ENCODE measurements at places on chromosomes 6 and 20.

- DNase-seq: no peak
Measured at GRCh38 chr6:148760568-148761526, 14.0 kb downstream of the UST start.

- no peak for DNase-seq
Measured at GRCh38 chr20:36856195-36856594, 19.7 kb upstream of the TLDC2 start.

GRCh38 chr6:36605560-36606391, 11.6 kb downstream of the SRSF3 start:
- no peak for DNase-seq

DNA sequence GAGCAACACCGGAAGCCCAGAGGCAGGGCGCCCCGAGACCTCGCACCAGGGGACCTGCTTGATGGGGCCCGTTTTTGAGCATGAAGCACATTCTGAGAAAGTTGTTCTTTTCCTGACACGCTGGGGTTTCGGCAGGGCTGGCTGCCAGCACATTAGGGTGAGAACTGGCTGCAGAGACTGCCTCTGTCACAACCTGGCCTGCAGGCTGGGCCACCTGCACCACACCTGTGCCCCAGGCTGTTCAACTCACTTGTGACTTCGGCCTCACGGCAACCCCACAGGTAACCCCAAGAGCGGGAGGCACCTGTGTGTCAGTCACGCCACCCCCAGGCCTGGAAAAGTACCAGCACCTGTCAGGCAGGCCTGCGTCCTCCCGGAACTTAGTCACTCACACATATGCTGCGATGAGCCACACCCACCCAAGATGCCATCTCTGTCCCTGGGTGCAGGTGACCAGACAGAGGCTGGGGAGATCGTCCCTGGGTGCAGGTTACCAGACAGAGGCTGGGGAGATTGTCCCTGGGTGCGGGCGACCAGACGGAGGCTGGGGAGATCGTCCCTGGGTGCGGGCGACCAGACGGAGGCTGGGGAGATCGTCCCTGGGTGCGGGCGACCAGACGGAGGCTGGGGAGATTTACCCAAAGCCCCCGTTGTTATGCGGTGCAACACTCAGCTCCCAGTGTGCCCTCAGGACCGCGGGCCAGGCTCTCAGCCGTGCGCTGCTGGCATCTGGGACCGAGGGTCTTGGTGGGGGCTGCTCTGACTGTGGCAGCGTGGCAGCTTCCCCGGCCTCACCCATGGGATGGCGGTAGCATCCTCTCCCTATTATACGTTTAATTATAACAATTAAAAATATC, 82.5 kb upstream of the BHLHE23 start:
- no peak for DNase-seq

DNA sequence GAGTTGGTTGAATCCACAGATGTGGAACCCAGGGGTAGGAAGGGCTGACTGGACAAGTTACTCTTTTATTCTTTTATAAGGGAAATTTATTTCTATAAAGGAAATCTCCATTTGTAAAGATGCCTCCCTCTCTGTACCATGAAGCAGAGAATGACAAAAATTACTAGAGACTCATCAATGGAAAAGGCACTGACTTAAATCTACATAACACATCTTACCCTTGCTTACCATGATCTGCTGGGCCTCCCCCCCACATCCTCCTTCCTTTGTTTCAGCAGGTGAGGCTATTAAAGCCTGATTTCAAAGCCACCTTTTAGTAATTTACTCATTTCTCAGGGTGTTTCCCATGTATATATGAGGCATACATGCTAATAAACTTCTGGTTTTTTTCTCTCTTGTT, 130.2 kb upstream of the HDDC2 start:
- DNase-seq: no peak

GRCh38 chr6:71527886-71528285, 239.3 kb downstream of the OGFRL1 start:
- DNase-seq: no peak

DNA sequence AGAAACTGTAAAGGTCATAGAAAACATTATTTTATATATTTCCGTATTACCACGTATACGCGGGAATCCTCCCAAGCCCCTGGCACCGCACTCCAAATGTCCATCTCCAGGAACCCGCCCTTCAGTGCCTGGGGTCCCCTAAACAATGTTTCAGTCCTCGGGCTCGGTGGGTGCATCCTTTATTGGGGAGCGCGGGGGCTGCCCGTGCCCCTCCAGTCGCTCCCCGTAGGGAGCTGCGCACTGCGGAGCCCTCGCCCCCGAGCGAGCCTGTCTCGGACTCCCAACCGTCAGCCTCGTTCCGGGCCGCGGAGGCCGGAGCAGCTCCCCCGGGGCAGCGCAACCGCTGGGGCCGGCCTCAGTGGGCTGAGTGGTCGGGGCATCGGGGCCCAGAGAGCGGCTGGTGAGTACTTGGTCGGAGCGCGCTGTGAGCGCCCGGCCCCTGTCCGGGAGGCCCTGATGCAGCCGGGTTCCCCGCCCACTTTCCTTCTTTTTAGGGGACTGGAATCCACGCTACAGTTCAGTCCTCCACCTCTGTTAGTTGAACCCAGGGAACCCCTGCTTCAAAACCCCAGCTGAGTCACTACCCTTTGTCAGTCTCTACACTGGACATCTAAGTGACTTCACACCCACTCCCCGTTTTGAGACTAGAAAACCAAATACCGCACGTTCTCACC, at the start of gene DNAH8:
TSS of gene DNAH8 (plus strand) at position 296 of the 674 bp plus-strand sequence. CDS start 7,499 bp downstream, outside the sequence.
- no peak for DNase-seq

GRCh38 chr6:32152769-32153563, 975 bp upstream of the PPT2 start:
- DNase-seq: no peak

GRCh38 chr6:4084444-4085331, 5.8 kb upstream of the FAM217A start:
- no peak for DNase-seq

DNA sequence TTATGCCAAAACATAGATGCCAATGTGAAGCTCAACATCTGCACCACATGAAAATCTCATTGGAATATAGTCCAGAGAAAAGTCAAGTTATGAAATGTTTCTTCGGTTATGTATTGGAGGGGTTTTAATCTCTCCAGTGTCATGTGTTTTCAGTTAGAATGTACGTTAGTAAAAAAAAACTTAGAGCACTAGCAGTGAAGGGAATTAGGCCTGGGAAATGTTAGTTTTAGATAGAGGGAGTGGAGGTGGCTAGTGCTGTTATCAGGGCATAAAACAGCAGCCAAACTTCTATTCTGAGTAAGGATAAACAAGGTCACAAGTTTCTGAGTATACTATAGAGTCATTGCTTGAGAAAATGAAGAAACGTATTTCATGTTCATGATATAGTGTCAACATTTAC, 42.9 kb downstream of the HDGFL1 start:
- no peak for DNase-seq

- no peak for DNase-seq
Measured at GRCh38 chr6:136773473-136773796, 18.8 kb downstream of the MAP3K5 start.

DNA sequence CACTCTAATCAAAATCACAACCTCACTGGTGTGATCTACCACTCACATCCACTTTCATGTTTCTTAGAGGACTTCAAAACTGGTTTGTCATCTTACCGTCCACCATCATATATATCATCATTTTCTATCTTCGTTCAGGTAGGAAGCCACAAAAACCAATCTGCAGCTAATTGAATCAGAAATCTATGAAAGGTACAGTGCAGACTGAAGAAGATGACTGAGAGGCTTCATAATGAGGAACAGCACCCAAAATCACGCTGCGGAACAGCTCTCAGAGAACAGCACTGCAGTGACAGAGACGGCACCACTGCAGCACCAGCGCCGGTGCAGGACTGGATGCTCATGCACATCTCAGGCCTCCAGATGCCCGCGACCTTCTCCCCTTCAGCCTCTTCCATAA, 13.0 kb downstream of the GMDS start:
- DNase-seq: no peak

GRCh38 chr20:5748246-5748645, 2.0 kb upstream of the SHLD1 start:
- no peak for DNase-seq

DNA sequence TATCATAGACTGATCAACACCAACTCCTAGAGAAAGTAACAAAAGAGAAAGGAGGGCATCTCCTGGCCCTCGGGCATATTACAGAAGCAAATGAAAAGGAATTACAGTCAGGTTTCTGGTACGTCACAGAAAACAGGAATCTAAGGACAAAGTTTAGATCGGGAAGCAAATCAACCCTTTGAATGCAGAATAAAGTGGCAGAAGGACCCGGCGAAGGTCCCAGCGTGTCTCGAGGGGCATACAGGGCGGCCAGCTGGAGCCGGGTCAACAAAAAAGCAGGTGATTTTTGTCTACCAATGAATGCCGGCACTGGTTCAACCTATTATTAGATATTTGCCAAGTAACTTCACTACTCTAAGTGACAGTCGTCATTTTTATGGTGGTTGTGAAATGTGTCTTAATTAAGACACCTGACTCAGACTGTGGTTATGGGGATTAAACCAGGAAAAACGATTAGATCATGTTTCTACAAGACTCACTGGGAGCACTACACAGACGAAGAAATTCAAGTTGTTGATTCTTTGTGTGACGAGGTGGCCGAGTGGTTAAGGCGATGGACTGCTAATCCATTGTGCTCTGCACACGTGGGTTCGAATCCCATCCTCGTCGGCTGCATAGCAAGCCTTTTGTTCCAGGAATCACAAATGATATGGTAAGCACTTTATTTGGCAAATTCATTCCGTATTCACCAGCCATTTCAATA, 12.4 kb upstream of the ZSCAN9 start:
- no peak for DNase-seq

DNA sequence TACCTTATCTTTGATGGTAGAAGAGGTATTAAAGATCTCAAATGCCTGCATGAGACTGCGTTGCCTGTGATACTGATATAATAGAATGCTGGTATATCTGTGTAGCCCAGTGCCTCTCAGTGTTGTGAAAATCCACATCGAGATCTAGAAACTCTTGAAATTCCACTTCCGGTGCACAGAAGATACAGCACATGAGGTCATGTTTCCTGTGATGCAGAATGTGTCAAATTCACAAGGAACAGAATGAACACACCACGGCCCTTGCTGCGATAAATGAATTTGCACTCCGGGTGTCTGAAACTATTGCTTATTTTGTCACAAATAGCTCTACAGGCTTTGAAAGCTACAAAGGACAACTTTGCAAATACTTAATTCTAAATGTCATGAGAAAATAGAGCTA, 687.9 kb upstream of the AGPAT4 start:
- no peak for DNase-seq

DNA sequence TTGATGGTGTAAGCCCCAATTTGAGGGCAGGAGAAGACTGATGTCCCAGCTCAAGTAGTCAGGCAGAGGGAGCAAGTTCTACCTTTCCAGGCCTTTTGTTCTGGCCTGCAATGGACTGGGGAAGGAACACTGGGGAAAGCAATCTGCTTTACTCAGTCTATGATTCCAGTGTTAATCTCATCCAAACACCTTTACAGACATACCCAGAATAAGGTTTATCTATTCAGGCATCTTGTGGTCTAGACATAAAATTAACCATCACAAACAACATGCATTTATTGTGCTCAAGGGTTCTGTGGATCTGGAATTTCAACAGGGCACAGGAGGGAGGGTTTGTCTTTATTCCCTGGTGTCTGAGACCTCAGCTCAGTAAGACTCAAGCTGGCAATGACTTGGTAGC, 14.4 kb upstream of the RSPH3 start:
- no peak for DNase-seq

- DNase-seq: no peak
Measured at GRCh38 chr6:43196337-43196736, 14.3 kb downstream of the CUL9 start.

DNA sequence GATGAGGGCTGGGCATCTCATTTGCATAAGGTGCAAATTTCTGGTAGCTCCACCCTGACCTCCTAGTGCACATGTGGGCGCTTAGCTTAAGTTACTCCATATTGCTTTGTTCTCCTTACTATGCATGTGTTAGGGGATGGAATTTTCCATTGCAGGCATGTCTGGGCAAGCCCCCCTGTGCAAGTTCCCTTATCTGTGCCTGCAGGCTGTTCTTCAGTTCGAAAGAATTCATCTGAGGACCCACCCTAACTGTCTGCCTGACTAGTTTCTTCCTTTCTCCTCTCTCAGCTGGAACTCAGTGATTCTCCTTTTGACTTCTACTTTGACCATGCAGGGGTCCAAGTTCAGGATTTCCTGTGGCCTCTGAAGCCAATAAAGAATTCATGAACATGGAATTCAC, 30.2 kb downstream of the CCDC170 start:
- DNase-seq: no peak

GRCh38 chr20:14764511-14765369, 427.3 kb upstream of the FLRT3 start:
- DNase-seq: no peak

GRCh38 chr6:135811644-135812526, 39.6 kb upstream of the PDE7B start:
- no peak for DNase-seq

DNA sequence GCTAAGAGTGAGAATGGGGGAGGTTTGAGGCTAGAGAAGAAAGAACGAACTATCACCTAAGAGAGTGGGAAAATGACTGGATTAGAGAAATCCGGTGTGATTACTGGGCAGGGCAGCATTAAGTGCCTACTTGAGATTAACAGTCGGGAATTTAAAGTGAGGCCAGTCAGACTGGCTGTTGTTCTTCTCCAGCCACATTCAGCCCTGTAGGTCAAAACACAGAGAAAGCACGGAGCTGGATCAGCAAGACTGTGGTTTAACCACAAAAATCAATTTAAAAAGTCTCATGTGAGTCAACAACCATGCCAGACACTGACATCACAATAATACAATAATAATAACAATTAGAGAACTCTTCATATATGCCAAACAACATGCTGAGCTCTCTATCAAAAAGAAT, 301.9 kb upstream of the SGK1 start:
- no peak for DNase-seq

GRCh38 chr6:28558629-28559028, 32.9 kb downstream of the GPX5 start:
- DNase-seq: no peak

DNA sequence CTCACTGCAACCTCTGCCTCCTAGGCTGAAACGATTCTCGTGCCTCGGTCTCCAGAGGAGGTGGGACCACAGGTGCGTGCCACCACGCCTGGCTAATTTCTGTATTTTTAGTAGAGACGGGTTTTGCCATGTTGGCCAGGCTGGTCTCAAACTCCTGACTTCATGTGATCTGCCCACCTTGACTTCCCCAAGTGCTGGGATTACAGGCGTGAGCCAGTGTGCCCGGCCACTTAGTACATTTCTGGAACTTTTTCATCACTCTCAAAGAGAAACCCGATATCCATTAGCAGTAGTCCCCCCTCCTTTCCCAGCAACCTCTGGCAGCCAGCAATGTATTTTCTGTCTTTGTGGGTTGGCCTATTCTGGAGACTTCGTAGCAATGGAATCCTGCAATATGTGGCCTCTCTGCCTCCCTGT, 109.8 kb downstream of the JARID2 start:
- DNase-seq: no peak
